Activated CD4-positive, alpha-beta memory T cell treated with anti-CD3 and anti-CD28 coated beads for 36 hours (primary cell): ENCODE measurements at places on chromosomes 12 and 14. TPM values are rescaled to one million over a fixed set of nuclear protein-coding genes. Genes with fewer than 3 reads are reported as not detected.
A peak's percentile ranks its signal among the peaks of the same experiment; 100 is the strongest.

PRIMA1 gene
- total RNA-seq: not detected

ANO4 gene
- total RNA-seq: not detected

CCDC38 gene
- 0.24 TPM for total RNA-seq

DNA sequence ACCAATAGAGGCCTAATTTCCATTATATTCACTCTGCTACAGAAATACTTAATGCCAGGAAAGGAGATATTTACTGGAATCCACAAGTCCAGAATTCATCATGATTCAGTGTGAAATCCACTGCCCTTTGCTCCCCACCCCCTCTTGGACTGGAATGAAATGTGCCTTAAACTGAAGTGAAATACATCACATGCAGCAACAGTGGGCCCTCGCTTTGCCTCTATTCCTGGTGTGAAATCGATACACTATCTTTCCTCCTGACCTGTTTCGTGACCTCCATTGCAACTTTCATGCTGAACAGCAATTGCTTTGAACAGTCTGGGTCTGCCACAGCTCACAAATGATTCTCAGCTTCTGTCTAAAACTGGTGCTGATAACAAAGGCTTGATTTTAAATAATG is 100.6 kb downstream of the NPAS3 start:
- no peak for DNase-seq

- no peak for DNase-seq
Measured at GRCh38 chr12:113245695-113246477, 24.6 kb downstream of the TPCN1 start.

GRCh38 chr12:131452444-131452860 is 258.4 kb upstream of the SFSWAP start:
- peak; percentile 52 for DNase-seq

DNA sequence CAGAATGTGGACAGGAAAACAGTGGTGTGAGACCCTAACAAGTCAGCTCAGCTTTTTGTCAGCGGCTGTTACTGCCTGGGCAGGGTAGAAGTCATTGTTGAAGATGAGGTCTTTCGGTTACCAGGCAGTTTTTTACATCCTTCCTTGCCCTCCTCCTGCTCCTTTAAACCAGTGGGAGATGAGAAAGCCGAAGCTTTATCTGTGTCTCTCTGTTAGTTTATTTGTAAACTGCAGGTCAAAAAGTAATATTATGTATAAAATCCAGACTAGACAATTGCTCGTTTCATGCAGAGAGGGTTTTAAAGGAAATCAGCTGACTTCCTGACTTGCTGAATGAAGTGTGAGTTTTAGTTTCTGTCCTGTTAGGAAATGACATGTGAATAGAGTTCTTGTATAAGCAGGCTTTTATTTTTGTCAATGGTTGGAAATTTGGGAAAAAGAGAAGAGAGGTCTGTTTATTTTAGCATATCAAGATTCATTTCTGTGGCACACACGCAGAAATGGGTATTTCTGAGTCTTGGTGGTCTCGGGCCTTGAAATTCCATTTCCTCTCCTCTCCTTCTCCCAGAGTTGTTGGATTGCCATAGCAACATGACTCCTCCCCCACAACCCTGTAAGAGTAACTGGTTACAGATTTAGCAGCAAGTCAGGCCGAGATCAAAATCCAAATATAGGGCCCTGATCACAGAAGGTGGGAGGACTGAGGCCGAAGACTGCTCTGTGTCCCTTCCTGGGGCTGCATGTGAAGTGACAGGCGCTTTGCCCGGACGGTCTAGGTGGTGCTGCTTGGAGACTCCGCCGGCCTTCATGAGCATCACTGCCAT is 60.8 kb downstream of the SAMD4A start:
- peak; percentile 49 for DNase-seq
